ENCODE measurements at places on chromosomes 2 and 18. TPM values are rescaled to one million over a fixed set of nuclear protein-coding genes. Genes with fewer than 3 reads are reported as not detected.
A peak's percentile ranks its signal among the peaks of the same experiment; 100 is the strongest.

- DNase-seq, result no peak
These were observed 43.8 kb downstream of the SOCS6 start for GRCh38 chr18:70332694-70333093.

GRCh38 chr2:173716458-173717052, 248.6 kb downstream of the SP3 start:
- DNase-seq, result no peak

- DNase-seq, result no peak
These were observed 2.7 kb downstream of the ENOSF1 start for GRCh38 chr18:709771-710170.

- no peak for DNase-seq
These were observed 7.8 kb downstream of the CCDC85A start for GRCh38 chr2:56191617-56192016.

DNA sequence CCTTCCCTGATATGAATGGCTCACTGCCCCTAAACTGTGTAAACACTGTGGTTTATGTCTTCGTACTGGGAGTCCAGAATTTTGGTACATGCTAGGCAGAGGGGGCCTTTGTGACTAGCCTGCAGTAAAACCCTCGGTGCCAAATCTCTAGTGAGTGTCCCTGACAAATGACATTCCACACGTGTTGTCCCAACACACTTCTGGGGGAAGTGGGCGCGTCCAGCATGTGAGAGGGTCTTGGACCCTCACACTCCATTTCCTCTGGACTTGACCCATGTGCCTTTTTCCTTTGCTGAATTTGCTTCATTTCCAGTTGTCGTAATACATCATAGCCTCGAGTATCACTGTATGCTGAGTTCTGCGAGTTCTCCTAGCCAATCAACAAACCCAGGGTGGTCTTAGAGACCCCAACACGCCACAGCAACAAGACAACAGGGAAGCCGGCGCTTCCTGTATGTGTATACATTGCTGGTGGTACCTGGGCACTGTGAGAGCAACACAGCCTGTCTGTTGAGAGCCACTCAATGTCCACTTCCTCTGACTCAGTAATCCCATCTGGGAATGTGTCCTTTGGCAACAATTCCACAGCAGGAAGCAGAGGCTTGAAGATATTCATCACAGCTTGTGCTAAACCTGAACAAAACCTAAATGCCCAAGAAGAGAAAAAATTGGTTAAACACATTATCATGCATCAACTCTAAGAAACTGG, 26.9 kb upstream of the SLC66A3 start:
- peak; percentile 45 for DNase-seq

DNA sequence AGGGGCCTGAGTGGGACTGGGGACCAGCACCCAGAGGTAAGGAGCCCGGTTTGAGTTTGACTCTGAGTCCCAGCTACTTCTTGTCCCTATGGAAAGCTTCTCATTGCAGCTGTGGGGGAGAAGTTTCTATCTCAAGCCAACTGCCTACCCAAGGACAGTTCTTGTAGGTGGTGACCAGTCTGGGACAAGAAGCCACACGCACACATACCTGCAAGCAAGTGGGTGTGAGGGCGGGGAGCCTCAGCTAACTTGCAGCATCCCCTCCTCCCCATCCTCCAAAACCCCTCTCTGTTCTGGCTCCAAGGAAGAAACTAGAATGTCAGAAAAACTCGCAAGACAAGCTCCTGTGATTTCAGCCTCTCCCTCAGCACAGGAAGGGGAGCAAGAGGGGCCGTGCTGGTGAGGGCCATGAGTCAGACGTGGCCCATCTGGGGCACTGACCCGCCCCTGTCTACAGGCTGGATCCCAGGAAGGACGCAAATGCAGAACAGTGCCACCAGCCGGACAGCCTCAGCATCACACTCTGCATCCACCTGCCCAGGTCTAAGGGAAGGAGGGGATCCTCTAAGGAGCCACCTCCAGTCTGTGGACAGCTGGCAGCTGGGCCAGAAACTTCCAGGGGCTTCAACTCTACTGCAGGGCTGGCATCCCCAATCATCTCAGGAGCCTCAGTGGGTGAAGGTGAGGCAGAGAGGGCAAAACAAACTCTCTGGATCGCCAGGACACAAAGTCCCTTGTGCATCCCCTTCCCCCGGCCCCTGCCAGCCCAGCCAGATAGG, 103.4 kb downstream of the TNS1 start:
- peak; percentile 91 for DNase-seq

DNA sequence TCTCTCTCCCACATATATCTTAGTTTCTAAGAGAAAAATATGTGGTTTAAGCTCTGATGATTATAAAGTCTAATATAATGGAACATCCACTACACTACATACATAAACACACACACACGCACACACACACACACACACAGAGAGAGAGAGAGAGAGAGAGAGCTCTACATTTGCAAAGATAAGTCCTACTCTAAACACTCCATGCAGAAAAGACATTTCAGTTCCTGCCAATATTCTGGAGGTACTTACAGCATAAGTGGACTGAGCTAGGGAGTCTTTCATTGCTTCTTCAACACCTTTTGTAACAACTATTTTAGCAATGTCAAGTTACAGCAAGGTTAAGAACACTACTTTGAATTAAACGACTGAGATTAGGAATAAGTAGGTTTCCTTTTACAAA, 80.1 kb downstream of the FIGN start:
- DNase-seq, result no peak

DNA sequence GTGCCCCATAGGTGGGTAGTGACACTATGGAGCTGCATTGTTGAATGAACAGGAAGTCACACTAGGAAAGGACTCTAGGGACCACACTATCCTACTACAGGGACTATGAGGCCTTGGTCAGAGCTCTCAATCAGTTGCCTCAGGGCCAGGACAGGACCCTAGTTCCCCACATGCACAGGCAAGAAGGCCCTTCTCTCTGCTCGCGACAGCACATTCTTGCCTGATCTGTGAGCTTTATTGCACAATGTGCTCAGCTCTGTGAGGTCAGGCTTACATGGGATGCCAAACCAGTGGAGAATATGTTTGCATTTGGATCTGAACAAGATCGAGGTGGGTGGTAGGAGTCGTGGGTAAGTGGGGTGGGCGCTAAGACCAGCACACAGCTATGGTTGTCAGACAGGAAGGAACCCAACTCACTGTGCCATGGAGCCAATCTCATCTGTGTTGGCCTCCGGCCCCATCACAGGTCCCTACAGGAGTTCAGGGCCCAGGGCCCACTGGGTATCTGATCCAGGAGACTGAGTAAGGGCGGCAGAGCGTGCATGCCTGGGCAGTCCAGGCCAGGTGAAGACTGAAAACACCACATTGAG, 8.0 kb downstream of the PCARE start:
- DNase-seq, result no peak

GRCh38 chr18:7456376-7456775, 110.7 kb upstream of the PTPRM start:
- DNase-seq, result no peak

SP100 gene
- total RNA-seq, result 122 TPM

CAPN14 gene
- 0.21 TPM for total RNA-seq

WDR7 gene
- 46.6 TPM for total RNA-seq

PECR gene
- total RNA-seq, result 5.6 TPM
